ENCODE measurements at places on chromosomes 12 and 14.

DNA sequence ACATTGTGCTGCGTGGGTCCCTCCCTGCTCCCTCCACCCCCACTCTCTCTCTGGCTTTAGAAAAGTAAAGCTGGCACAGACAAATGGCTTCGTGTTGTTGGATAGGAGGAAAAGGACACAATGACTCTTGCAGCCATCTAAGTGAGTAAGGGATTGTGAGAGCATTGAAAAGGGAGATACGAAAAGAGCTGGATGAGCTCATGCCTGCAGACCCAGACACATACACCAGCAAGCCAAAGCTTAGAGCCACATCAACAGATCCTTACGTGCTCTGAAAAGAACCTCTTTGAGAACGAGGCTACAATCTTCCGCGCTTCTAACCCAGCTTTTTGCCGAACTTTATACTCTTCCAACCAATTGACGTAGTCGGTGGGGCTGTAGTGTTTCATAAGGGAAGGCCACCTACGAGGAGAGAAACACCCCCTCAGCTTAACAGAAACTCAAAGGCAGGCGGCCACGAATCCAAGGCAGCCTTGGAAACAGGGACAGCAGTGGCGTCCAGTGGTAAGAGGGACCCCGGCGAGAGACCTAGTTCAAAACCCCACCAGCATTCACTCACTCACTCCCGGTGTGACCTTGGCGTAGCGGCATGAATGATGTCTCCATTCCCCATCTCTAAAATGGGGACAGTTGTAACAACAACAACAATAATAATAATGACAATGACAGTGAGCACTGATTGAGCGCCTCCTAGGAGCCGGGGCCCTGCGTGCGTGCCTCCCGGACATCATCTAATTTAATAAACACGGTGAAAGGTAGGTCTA lies 1.1 kb downstream of the FBXO21 start:
- no peak for DNase-seq

- no peak for DNase-seq
These were observed 3.9 kb upstream of the POC1B start for GRCh38 chr12:89529738-89530137.

GRCh38 chr12:104579718-104580495 lies 123.2 kb downstream of the CHST11 start:
- no peak for DNase-seq

- DNase-seq = no peak
These were observed 17.5 kb upstream of the BEGAIN start for GRCh38 chr14:100604709-100605108.

GRCh38 chr14:55579724-55580469 lies at the start of gene KTN1:
TSS of gene KTN1 (plus strand) at chr14:55580207. CDS start at chr14:55612049, 31,842 bp downstream.
- DNase-seq = no peak

DNA sequence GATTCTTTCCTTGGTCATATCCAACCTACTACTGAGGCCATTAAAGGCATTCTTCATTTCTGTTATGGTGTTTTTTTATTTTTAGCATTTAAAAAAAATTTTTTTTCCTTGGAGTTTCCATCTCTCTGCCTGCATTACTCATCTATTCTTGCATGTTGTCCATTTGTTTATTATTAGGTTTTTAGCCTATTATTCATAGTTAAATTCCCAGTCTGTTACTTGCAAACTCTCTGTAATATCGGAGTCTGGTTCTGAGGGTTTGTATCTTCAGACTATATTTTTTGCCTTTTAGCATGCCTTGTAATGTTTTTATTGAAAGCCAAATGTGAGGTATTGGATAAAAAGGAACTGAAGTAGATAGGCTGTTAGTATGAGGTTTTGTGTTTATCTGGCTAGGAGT lies 284.3 kb downstream of the FUT8 start:
- no peak for DNase-seq

- no peak for DNase-seq
These were observed 16.5 kb upstream of the YY1 start for GRCh38 chr14:100222224-100223093.

GRCh38 chr14:70350078-70350477 lies 9.4 kb downstream of the COX16 start:
- no peak for DNase-seq

DNA sequence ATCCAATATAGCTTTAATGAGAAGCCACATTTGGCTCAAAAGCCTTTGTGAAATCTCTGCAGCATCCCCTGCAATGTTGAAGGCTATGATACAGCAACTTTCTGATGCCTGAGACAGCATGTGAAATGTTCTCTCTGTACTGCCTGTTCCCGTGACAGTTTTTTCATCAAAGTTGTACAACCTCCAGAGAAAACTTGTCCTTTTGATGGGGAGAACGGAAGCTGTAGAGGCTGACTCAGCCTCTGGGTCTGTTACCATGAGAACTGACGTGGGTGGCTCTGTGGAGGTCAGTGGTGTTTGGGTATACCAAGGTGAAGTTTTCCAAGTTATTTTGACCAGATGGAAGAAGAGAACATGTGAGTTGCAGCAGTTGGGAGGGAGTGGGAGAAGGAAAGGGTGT lies 17.0 kb downstream of the SLC4A8 start:
- DNase-seq = no peak

GRCh38 chr12:94457311-94457710 lies 2.4 kb downstream of the CEP83 start:
- no peak for DNase-seq

- DNase-seq = no peak
These were observed 14.0 kb downstream of the PGAM5 start for GRCh38 chr12:132724506-132725241.

GRCh38 chr12:108852674-108853309 lies 4.6 kb downstream of the SSH1 start:
- DNase-seq = no peak

- no peak for DNase-seq
These were observed 81.5 kb downstream of the OSBPL8 start for GRCh38 chr12:76478045-76478444.

- DNase-seq = no peak
These were observed 17.4 kb downstream of the FZD10 start for GRCh38 chr12:130179621-130180020.

DNA sequence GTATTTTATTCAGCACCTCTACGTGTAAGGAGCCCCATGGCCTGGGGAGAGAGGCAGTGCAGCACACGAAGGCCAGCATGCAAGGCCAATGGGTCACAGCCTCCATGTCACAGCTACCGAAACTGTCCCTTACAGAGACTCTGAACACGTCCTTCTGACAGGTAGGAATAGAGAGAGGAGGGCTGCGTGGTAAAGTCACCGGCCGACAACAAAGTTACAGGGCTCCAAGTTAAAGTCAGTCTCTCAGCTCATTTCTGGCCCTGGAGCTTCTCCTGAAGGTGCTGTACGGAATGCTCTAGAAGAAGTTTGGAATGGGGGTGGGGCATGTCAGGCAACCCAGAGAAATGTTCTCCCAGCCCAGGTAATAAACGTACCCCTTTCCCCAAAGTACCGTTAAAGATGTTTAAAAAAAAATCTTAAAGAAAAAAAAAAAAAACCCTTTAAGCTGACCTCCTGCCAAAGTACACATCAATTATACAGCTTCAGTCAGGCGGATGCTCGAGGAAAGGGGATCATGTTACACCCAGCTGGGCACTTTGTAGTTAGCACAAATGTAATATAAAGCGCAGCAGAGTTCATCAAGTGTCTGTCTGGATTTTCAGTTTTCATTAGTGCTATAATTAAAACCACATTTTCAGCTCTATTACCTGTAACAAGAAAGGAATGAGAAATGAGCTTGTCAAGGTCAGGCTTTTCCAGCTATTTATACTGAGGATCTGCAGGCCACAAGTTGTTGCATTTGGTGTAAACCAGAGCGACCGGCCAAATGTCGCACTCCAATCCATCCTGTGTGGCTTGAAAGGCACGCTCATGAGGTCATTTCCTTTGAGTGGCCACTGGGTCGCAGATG lies 53.3 kb upstream of the CDKN3 start:
- DNase-seq = no peak

DNA sequence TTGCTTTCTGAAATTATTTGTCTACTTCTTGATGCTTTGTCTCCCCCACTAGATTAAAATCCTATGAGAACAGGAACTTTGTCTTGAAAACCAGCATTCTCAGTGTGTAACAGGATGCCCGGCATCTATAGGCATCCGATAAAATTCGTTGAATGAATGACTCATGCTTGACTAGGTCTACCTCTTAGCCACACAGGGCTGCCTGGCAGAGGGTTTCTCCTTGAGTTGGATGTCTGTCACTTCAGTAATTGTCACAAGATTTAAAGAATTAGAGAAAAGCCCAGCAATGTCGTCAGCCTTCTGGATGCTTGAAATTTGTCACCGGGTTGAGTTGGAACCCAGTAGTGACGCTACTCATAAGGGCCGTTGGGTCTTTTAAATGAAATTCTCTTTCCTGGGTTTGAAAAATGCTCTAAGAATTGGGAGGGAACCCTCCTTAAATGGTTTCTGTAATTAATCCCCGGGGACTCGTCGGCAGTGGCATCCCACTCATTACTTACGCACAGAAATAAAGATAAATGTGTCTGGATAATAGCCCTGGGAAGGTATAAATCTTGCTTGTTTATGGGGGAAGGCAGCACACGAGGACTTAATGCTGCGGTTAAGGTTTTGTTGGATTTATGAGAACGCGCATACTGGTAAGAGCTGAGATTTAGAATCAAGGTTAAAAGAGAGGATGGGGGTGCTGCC lies 194.1 kb downstream of the AACS start:
- no peak for DNase-seq

- no peak for DNase-seq
These were observed 906 bp downstream of the MARK3 start for GRCh38 chr14:103385929-103386712.

- DNase-seq = no peak
These were observed 97.3 kb downstream of the RIN3 start for GRCh38 chr14:92610849-92611271.

- DNase-seq = no peak
These were observed 117.6 kb upstream of the PLEKHG7 start for GRCh38 chr12:92585115-92585727.

GRCh38 chr12:70449074-70449752 lies 83.1 kb downstream of the KCNMB4 start:
- no peak for DNase-seq

GRCh38 chr14:104753528-104754212 lies 723 bp downstream of the SIVA1 start:
- no peak for DNase-seq

DNA sequence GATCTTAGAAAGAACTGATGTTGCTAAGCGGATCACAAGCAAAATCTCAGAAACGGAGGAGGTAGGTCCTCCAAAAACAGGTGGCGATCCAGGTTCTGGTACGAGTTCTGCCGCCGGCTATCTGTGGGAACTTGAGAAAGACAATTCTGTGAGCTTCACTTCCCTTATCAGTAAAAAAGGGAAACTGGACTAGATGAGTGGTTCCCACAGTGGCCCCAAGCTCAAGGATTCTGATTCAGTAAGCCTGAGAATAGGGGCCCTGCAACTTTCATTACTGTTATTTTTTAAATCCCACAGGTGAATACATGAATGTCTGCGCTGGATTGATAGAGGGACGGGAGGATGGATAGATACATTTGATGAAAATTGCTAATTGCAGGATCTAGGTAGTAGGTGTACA lies 160.2 kb downstream of the PPM1H start:
- no peak for DNase-seq

- no peak for DNase-seq
These were observed 953.3 kb downstream of the TRHDE start for GRCh38 chr12:73225371-73225937.

DNA sequence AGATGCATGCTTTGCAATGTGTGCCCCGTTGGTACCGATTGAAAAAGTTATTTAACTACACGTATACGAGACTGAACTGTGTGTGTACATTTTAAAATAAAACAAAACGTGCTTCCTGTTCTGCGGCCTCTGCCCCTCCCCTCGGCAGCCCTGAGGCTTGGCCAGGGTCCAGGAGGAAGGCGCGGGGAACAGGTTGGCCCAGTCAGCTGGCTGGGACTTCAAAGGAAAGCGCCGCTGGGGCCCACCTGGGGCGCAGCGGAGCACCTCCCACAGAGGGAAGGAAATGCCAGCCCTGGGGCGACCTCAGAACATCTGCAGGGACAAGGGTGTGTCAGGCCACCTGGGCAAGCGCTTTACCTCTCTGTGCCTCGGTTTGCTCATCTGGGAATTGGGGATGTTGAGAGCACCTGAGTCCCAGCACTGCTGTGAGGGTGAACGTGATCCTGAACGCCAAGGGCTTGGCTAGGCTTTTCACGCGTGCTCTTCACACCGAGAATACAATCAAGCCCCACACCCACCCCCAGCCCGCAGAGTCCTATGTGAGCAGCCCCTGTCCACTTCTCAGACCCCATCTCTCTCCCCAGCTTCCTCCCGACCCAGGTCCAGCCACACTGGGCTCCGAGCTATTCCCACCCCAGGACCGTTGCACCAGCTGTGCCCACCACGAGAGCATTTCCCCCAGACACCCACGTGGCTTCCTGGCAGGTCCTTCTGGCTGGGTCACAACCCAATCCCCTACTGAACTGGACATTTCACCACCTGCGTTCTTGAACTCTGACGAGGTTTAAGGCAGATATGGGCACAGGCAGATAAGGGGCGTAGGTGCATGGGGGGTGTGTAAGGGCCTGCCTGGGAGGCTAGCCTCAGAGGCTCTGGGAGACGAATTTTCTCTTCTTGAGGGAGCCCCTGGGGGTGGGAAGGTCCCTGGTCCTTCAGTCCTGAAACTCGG lies 41.9 kb upstream of the NCOR2 start:
- no peak for DNase-seq

GRCh38 chr14:57297852-57298251 lies 29.1 kb downstream of the AP5M1 start:
- DNase-seq = no peak

DNA sequence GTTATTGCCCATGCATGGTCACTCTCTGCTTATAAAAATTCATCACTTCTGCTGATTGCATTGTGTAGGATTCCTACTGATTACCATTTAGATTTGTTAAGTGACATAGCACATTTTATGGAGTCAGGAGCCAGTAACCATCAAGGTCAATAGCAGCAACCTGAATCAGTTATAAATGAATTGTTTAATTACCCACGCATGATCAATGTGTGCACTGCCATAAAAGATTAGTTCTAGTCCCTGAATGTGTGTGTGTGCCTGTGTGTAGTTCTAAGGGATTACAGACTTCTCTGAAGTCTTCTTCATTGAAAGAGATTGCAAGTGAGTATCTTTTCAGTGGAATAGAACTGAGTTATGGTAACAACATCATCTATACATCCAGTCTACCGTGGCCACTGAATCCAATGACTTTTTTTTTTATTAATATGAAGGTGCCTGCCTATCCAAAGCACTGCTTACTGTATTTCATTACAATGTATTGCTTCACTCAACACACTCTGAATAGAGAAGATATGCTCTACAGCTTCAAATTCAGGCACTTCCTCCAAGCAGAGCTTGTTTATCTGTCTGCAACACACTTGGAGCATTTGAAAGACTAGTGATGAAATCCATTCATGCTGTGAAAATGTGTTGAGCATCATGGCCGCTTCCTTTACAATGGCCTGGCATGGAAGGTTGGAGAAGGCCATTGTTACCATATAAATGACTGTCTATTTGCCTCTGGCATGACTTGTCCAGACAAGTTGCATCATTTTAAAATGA lies 381.7 kb downstream of the DIO2 start:
- DNase-seq = no peak

DNA sequence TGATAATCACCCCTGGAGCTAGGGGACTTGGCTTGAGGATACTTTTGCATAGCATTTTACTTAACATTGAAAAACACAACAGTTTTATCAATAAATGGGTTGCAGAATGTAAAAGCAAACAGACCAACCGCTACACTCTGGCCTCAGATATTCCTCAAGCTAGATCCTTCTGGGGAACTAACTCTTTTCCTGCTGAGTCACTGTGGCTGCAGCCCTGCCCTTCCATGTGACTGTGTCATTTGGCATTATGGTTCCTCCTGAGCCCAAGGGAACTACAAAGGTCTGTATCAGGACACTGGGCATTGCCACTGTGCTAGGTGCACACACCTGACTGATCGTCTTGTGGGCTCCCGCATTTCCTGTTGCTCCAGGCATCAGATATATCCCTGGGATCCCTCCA lies 56.6 kb downstream of the TTC9 start:
- no peak for DNase-seq

- no peak for DNase-seq
These were observed 76.3 kb upstream of the TBX3 start for GRCh38 chr12:114760151-114760877.

Measured in cortex of kidney (tissue), 1 donor.